ENCODE measurements at places on chromosomes 5 and 9. TPM values are rescaled to one million over a fixed set of nuclear protein-coding genes. Genes with fewer than 3 reads are reported as not detected.

DNA sequence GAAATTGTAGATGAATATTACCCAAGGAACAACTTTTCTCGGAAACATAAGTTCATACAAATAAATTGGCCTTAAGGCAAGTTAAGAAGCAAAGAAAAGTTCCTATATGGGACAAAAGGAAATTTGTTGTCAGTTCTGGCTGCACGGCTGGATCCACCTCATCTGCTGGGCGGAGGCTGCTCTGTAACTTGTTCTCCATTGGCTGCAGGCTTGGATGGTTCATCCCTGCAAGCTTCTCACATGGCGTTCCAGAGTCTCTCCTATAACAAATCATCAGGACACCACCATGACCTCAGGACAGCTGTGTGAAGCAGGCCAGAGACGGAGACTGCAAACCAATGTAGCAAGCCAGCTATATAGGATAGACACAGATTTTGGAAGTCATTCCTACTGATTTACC lies 81.4 kb upstream of the DAB2 start:
- DNase-seq: no peak

- DNase-seq: no peak
Observed at GRCh38 chr9:114777821-114778609, 27.8 kb downstream of the TNFSF15 start.

DNA sequence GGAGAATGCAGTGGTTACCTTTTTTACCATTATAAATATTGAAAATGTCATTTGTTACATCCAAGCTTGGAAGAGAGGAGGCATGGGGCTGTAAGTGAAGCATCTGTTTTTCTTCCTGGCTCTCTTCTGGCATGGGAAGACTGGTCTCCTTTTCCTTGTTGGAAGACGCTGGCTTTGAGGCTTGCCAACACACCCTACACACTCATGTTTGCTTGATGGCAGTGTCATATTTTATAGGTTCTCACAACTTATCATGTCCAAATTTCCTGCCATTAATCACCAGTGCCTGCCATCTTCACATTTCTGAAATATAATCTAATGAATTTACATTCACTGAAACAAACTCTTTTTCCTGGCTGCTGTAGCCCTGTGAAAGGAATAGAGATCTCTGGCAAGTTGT lies 252.9 kb downstream of the MAN2A1 start:
- DNase-seq: no peak

The SCGB3A2 gene
- not detected for total RNA-seq

The C6 gene
- 25.8 TPM for total RNA-seq

The RRAGA gene
- 86.6 TPM for total RNA-seq

Measured in cardiac septum (tissue), 1 donor.